ENCODE measurements at places on chromosomes 13 and 19. TPM values are rescaled to one million over a fixed set of nuclear protein-coding genes. Genes with fewer than 3 reads are reported as not detected.
A peak's percentile ranks its signal among the peaks of the same experiment; 100 is the strongest.

Gene CGB8
- not detected for total RNA-seq

DNA sequence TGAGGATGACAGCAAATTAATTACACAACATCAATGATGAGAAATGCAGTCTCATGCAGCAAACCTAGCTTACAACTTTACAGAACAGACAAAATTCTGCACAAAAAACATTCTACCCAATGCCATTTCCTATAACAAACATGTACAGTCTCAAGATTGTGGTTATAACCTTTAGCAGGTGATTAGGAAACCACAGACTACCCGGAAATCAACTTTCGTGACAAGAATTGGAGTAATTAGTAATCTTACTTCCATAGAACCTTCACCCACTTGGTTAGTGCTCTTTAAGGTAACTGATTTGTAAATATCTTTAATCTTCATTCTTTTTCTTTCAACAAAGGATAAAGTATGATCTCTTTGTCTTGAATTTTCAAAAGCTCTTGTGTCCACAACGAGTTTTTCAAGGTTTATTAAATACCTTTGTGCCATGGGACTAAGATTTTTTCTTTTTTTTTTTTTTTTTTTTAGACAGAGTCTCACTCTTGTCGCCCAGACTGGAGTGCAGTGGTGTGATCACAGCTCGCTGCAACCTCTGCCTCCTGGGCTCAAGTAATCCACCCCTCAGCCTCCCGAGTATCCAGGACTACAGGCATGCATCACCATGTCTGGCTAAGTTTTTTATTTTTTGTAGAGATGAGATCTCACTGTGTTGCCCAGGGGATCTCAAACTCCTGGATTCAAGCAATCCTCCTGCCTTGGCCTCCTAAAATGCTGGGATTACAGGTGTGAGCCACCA lies 78.8 kb downstream of the MAP4K1 start:
- DNase-seq: peak; percentile 86
- H3K36me3 ChIP-seq: peaks cover 25% of the 10 kb centered on the region
- peak overlapping the region; percentile 69 for H3K4me3 ChIP-seq
- H3K27me3 ChIP-seq: peaks cover 3% of the 10 kb centered on the region

Gene APC2
- 0.24 TPM for total RNA-seq

- H3K27me3 ChIP-seq: no peaks in the 10 kb centered on the region
- H3K36me3 ChIP-seq: no peaks in the 10 kb centered on the region
- DNase-seq: no peak
- no peaks in the 10 kb centered on the region for H3K4me1 ChIP-seq
- no peak overlapping the region for H3K27ac ChIP-seq
- H3K4me3 ChIP-seq: no peak overlapping the region
Measured at GRCh38 chr13:86403181-86403580, 604.0 kb upstream of the SLITRK6 start.

- peak overlapping the region; percentile 57 for H3K4me3 ChIP-seq
- no peaks in the 10 kb centered on the region for H3K36me3 ChIP-seq
- peak; percentile 86 for DNase-seq
Measured at GRCh38 chr19:2507109-2507508, 31.2 kb downstream of the GADD45B start.

- no peaks in the 10 kb centered on the region for H3K4me1 ChIP-seq
- no peaks in the 10 kb centered on the region for H3K36me3 ChIP-seq
- H3K27me3 ChIP-seq: peaks cover 7% of the 10 kb centered on the region
- no peak overlapping the region for H3K27ac ChIP-seq
- no peak overlapping the region for H3K4me3 ChIP-seq
Measured at GRCh38 chr19:16023146-16023915, 53.0 kb upstream of the TPM4 start.

GRCh38 chr19:10187315-10187714 lies 7.4 kb downstream of the DNMT1 start:
- no peak for DNase-seq
- H3K4me1 ChIP-seq: peaks cover 30% of the 10 kb centered on the region
- H3K27me3 ChIP-seq: no peaks in the 10 kb centered on the region
- peaks cover 40% of the 10 kb centered on the region for H3K36me3 ChIP-seq

DNA sequence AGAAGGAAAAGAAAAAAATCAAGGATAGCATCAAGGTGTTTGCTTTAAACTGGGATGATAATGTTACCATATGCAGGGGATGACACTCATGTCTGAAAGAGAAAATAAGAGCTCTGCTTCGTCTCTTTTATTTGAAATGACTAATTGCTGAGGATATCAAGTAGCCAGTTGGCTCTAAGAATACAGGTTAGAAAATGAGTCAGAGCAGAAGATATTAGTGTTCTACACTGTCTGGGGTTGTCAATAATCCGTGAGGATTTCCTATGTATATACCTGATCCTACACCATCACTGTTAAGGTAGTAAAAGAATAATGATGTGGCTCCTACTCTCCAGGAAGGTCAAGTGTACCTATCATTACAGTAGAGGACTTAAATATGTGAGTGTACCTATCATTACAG lies 562.5 kb downstream of the GPC6 start:
- H3K27ac ChIP-seq: no peak overlapping the region
- peaks cover 3% of the 10 kb centered on the region for H3K27me3 ChIP-seq
- no peak overlapping the region for H3K4me3 ChIP-seq
- no peak for DNase-seq

GRCh38 chr19:12766051-12766521 lies 9.3 kb downstream of the HOOK2 start:
- no peaks in the 10 kb centered on the region for H3K36me3 ChIP-seq
- peak; percentile 96 for DNase-seq
- no peak overlapping the region for H3K27ac ChIP-seq
- no peaks in the 10 kb centered on the region for H3K27me3 ChIP-seq

GRCh38 chr19:1068009-1069001 lies 1.3 kb downstream of the ARHGAP45 start:
- H3K27me3 ChIP-seq: no peaks in the 10 kb centered on the region
- peaks cover 40% of the 10 kb centered on the region for H3K4me1 ChIP-seq
- peak overlapping the region; percentile 95 for H3K27ac ChIP-seq
- peaks cover 31% of the 10 kb centered on the region for H3K36me3 ChIP-seq

Gene KLF12
- 20.3 TPM for total RNA-seq

GRCh38 chr19:31261019-31261602 lies 88.1 kb downstream of the TSHZ3 start:
- H3K27me3 ChIP-seq: peaks cover 11% of the 10 kb centered on the region
- no peak for DNase-seq
- H3K36me3 ChIP-seq: no peaks in the 10 kb centered on the region
- no peaks in the 10 kb centered on the region for H3K4me1 ChIP-seq
- no peak overlapping the region for H3K27ac ChIP-seq

- H3K4me1 ChIP-seq: no peaks in the 10 kb centered on the region
- no peaks in the 10 kb centered on the region for H3K36me3 ChIP-seq
- no peak overlapping the region for H3K4me3 ChIP-seq
- DNase-seq: no peak
- no peak overlapping the region for H3K27ac ChIP-seq
Measured at GRCh38 chr19:33428627-33429125, 55.2 kb downstream of the CEBPG start.
